ENCODE measurements at places on chromosomes 3 and 15. TPM values are rescaled to one million over a fixed set of nuclear protein-coding genes. Genes with fewer than 3 reads are reported as not detected.

Gene LIPC
- total RNA-seq = 9.0 TPM

Gene POTEB3
- not detected for total RNA-seq

Gene MB21D2
- total RNA-seq = 5.3 TPM

Gene TRH
- total RNA-seq = not detected

Gene RTP1
- not detected for total RNA-seq

Gene NME9
- total RNA-seq = 0.57 TPM

Gene PDCD6IP
- total RNA-seq = 180 TPM

Gene CHRD
- total RNA-seq = not detected

Gene ALDH1A3
- not detected for total RNA-seq

Gene SI
- total RNA-seq = not detected

Gene TMEM44
- 8.1 TPM for total RNA-seq

Gene LRRC49
- not detected for total RNA-seq

Gene CHRNB4
- not detected for total RNA-seq

Gene CRYGS
- 4.5 TPM for total RNA-seq

Gene DUOX1
- total RNA-seq = not detected

Gene HYAL3
- 5.9 TPM for total RNA-seq

Gene PIF1
- total RNA-seq = 45.8 TPM

Gene HES1
- not detected for total RNA-seq

Gene FETUB
- total RNA-seq = not detected

Gene CSPG4
- total RNA-seq = not detected

Gene CRYBG3
- 5.7 TPM for total RNA-seq

Gene CHST2
- total RNA-seq = 2.4 TPM

Gene CPLX3
- 0.17 TPM for total RNA-seq

Gene MESD
- 28.0 TPM for total RNA-seq

Gene BTLA
- 27.8 TPM for total RNA-seq

Gene CLEC3B
- 0.45 TPM for total RNA-seq

Gene CCR8
- total RNA-seq = 1.1 TPM

Gene CTXN2
- total RNA-seq = not detected

Gene AADACL2
- not detected for total RNA-seq

Gene SQOR
- total RNA-seq = 66.8 TPM

Gene GOLGA6A
- total RNA-seq = 0.40 TPM

Gene STT3B
- total RNA-seq = 131 TPM

Gene GOLGA8R
- 35.4 TPM for total RNA-seq

Gene LDHAL6B
- total RNA-seq = not detected

Gene THBS1
- 6.0 TPM for total RNA-seq

Gene ALDH1L1
- total RNA-seq = not detected

Gene SEMA7A
- total RNA-seq = 15.2 TPM

Gene SST
- total RNA-seq = not detected

Gene EXD1
- total RNA-seq = not detected

Gene HAUS2
- total RNA-seq = 30.2 TPM

Gene GPR160
- 9.7 TPM for total RNA-seq

Gene KIF15
- 39.8 TPM for total RNA-seq

Gene GLDN
- not detected for total RNA-seq

Gene LRTM1
- not detected for total RNA-seq

Gene CASR
- total RNA-seq = not detected

Gene TBC1D23
- 34.1 TPM for total RNA-seq

Gene NCEH1
- total RNA-seq = 6.8 TPM

Gene PLA2G4F
- not detected for total RNA-seq
